ENCODE measurements at places on chromosomes 3 and 15.

DNA sequence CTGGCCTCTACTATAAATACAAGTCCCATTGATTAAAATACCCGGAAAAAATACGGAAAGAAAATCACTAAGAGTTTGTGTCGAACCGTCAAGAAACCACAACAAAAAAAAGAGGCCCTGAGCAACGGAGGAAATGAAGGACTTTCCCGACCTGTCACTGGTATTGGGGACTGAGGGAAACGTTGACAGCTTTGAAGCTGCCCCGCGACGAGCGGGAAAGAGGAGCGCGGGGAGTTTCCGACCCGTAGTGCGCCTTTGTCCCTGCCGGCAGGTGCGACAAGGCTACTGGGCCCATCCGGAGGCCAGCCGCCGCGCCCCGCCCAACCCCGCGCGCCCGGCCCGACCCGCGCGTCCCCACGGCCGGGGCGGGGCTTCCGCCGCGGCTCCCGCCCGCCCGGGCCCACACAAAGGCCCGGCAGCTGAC, 416 bp downstream of the PBRM1 start:
- DNase-seq: no peak

GRCh38 chr15:58146211-58146610, 8.0 kb downstream of the AQP9 start:
- no peak for DNase-seq

DNA sequence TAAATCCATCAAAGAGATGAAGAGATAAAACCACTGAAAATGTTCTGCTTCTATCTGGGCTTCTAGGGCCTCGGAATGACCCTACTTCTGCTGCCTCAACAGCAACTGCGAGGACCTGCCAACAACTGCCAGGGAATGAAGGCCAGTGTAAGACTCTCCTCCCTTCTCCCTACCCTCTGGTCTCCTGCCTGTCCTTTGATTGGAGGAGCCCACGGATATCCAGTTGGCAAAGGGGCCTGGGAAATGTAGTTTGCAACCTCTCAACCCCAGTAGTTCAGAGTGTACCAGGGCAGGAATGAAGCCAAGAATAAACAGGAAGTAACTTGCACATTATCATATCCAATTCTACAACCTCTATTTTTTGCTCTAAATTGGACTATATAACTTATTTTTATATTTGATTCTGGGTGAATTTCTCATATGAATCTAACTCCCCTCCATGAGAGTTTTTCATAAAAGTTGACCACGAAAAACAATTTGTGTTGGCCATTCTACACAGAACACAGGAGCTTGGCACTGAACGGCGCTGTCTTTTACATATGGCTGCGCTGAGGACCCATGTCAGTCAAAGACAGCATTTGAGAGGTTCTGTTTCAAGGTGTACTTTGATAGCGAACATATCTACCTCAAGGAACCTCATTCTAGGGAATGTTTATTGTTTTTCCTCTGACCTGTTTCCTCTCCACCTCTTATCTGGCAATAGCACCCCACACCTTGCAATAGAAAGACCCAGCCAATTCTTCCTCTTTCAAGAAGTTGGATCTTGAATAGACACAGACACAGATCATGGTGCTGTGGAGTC, 91.1 kb upstream of the RNF7 start:
- DNase-seq: peak; percentile 46

GRCh38 chr3:103048068-103048722, 613.4 kb downstream of the ZPLD1 start:
- DNase-seq: no peak

DNA sequence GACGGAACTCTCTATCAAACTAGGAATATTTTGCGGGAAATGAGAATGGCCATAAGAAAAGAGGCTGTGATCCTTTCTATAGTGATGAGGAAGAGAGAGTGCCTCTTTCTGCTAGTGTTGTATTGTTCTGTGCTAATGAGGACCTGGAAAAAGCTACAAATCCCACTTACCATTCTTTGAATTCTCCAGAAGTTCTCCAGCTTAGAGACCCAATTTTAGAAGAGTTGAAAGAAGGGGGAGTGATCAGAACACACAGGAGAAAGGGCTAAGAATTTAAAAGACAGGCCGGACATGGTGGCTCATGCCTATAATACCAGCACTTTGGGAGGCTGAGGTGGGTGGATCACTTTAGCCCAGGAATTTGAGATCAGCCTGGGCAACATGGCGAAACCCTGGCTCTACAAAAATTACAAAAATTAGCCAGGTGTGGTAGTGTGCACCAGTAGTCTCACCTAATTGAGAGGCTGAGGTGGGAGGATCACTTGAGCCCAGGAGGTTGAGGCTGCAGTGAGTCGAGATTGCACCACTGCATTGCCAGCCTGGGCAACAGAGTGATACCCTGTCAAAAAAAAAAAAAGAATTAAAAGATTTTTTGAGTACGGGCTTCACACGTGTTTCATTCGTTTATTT, 126.9 kb downstream of the IQCH start:
- DNase-seq: no peak

DNA sequence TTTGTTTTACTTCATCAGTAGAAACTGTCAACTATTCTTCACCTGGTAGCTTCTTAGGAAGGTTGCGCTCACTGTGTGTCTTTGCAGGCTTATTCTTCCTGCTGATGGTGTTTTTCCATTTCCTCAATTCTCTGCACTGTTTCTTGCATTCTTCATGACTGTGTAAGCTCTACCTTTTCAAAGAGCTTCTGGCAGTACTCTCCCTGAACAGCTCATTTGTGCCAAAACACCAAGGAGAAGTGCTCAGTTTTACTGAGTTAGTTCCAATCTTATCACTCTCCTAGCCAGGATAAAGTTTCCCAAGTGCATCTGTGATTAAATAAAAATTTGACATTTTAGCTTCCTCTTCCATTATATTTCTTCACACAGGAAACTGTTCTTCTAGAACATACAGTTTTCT, 339.8 kb downstream of the EPHA3 start:
- DNase-seq: no peak

DNA sequence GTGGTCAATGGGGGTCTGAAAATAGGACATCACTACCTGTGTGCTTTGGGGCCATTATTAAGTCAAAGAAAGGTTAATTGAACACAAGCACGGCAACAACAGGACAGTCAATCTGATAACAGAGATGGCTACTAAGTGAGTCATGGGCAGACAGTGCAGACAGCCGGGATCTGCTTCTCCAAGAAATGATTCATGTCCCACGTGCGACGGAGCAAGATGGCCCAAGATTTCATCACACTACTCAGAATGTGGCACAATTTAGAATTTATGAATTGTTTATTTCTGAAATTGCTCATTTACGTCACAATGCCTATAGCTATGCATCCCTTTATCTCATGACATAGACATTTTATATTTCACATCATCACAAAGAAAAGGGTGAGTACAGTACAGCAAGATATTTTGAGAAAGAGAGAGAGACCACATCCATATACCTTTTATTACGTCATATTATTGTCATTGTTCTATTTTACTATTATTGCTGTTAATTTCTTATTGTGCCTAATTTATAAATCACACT, 770.6 kb upstream of the NR2F2 start:
- DNase-seq: no peak

GRCh38 chr3:126671521-126671920, 16.6 kb upstream of the TXNRD3 start:
- DNase-seq: no peak

DNA sequence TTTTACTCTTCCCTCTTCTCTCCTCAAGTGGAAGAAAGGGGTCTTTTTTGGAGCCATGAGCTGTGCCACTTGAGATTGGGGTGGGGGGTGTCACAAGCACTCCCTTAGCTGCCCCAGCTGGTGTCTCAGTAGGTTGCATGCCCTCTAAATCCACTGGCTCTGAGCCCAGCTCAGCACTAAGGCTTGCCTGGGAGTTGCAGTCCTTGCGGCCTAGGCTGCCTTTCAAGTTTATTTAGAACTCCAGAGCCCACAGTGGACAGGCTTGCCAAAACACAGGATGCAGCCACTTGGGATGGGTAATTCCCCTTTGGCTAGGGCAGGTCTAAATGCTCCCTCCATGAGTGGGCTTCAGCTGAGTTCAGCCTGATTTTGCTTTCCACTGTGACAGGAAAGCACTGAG, 24.7 kb downstream of the C3orf20 start:
- peak; percentile 35 for DNase-seq

GRCh38 chr15:74780523-74781430, 1.1 kb upstream of the CSK start:
- no peak for DNase-seq

- DNase-seq: no peak
These were observed 45.0 kb upstream of the GAP43 start for GRCh38 chr3:115578331-115578730.

GRCh38 chr3:172103724-172104123, 64.3 kb downstream of the FNDC3B start:
- DNase-seq: no peak

DNA sequence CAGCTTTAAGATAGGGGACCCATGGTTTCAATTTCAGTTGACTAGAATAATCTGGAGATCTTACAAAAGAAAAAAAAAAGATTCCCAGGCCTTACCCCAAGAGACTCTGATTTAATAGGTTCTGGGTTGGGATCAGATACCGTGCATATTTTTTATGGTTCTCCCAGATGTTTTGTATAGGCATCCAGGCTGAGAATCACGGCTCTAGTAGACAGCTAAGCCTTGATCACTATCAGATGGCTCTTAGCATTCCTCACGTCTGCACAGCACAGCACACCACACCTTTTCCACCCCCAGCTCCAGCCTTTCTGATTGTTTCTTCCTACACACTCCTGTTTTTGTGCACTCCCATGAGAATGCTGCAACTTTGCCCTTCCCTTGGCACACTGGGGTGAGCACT, 40.8 kb downstream of the TMEM45A start:
- DNase-seq: no peak

- DNase-seq: no peak
These were observed 19.6 kb upstream of the C3orf80 start for GRCh38 chr3:160205606-160206005.

GRCh38 chr15:80418892-80419537, 14.8 kb downstream of the ARNT2 start:
- no peak for DNase-seq

DNA sequence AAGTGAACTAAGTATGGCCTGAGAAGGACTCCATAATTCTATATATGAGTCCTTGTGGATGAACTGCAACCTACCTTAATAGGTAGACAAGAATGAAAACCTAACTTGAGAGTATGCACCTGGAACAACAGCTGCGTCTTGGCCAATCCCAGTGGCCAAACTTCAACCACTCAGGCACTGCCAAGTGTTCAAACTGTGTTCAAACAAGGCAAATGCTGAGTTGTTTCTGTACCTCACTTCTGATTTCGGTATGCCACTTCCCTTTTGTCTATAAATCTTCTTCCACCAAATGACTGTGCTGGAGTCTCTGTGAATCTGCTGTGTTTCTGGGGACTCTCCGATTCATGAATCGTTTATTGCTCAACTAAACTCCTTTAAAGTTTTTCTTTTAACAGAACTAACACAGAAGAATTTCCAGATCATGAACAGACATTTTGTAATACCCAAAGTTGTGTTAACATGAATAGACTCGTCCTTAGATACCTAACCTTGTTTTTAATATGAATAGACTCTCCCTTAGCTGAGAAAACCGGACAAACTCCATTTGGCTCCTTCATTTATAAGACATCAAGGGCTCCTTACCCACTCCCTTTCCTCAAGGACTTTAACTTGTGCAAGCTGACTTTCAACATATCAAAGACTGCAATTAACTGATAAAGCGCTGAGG, 4.1 kb downstream of the ZNF717 start:
- DNase-seq: no peak

DNA sequence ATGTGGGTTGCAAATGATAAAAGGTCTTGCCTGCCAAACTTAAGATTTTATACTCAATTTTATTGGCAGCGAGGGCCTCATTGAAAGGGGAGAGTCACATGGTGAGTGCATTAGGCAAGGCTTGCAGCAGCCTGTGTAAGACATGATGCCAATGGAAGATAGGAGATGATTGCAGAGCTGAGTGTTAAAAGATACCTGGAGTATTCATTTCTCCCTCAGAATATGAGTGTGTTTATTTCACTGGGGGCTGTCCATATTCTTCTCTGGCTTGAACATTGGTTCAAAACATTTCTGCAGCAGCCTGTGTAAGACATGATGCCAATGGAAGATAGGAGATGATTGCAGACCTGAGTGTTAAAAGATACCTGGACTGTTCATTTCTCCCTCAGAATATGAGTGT, 165.2 kb upstream of the NUDT16 start:
- no peak for DNase-seq

- no peak for DNase-seq
These were observed 156.1 kb upstream of the LRRFIP2 start for GRCh38 chr3:37330466-37330865.

- DNase-seq: no peak
These were observed 67.8 kb upstream of the ATP13A3 start for GRCh38 chr3:194554473-194555123.
